Activated CD4-positive, alpha-beta T cell treated with anti-CD3 and anti-CD28 coated beads, Interleukin-10, Interleukin-2, amounts not matched to agents 100 ng/mL and 50 ng/mL, durations not matched to agents 16 hours and 8 hours (primary cell): ENCODE measurements at places on chromosomes 5 and 9.

DNA sequence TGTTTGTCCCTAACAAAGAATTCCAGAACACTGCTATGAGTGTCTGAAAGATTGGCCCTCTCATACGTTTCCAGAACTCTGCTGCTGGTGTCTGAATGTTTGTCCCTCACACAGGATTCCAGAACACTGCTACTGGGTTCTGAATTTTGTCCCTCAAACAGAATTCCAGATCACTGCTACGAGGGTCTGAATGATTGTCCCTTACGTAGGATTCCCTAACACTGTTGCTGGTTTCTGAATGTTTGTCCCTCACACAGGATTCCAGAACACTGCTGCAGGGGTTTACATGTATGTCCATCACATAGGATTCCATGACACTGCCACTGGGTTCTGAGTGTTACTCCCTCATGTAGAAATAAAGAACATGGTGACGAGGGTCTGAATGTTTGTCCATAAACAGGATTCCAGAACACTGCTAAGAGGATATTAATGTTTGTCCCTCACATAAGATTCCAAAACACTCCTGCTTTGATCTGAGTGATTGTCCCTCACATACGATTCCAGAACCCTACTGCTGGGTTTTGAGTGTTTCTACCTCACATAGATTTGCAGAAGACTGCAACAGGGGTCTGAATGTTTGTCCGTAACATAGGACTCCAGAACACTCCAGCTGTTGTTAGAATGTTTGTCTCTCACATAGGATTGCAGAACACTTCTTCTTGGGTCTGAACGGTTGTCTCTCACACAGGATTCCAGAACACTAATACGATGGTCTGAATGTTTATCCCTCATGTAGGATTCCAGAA lies 214.4 kb downstream of the FOXD4L6 start:
- DNase-seq, result no peak

DNA sequence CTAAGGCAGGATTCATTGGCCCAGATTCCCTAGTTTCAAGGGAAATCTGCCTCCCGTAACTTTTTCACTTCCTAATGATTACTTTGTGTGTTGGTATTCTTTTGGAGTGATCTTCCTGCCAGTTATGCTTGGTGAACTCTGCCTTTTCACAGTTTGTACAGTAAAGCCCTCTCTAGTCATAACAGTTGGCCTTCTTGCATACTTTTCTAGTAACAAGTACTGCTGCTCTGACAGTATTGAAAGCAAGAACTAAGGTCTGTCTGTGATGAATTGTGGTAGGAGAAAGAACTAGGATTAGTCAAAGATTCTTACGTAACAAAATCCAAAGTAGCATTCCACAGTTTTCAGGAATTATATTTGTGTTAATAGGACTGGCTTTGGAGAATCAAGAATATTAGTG lies 1457.2 kb upstream of the WWC1 start:
- DNase-seq, result no peak

DNA sequence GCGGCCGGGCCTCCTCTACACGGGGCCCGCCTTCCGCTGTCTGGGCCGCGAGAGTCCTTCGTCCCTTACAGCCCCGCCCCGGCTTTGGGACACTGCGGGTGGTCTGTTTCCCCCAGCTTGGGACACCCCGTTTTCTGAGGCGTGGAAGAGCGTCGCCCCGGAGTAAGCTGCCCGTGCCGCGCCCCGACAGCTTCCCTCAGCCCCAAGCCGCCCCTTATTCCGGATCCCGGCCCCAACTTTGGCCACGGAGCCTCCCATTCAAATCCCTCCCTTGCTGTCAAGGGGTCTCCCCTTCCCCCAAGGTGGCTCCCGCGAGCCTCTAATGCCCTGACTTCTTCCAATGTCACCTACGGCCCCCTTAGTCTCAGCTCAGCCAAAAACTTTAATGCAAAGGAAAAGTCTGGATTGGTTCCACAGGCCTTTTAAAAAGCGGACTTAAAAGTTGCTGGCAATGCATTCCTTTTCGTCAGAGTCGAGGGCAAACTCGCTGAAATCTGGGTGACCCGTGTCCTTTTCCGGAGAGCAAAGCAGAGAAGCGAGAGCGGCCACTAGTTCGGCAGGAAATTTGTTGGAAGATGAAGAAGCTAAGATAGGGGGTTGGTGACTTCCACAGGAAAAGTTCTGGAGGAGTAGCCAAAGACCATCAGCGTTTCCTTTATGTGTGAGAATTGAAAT lies 19.8 kb downstream of the EXOSC2 start:
- DNase-seq, result no peak

- no peak for DNase-seq
Observed at GRCh38 chr5:103298607-103299188, 40.1 kb downstream of the MACIR start.

DNA sequence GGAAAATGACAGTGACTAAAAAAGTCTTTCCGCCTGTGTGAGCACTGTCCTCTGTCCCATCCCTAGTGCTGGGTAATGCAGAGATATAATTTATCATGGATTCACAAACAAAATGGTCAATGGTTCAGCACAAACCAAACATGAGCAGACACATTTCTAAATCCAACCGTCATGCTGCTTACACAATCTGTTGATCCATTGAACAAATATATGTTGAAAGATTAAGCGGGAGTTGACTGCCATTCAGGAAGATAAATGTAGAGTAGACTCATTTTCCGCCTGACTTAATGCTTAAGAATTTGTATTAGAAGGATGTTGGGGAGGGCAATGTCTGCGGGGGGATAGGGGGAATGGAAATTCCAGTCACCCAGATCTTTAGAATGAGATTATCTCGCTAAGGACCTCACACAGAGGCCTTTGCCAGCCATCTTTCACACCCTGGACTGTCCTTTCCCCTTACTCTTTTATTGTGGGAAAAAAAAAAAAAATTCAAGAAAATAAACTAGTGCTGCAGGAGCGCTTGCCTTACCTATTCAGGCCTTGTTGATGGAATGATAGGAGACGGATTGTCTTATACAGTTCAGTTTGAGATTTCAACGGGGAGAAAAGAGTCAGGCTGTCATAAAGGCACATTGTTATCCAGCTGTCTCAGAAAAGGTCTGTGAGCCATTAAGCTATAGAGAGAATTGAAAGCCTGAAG lies 153.7 kb downstream of the TLE1 start:
- no peak for DNase-seq
